ENCODE measurements at places on chromosomes 5 and 9.

- DNase-seq, result no peak
These were observed 2.0 kb downstream of the HSPA9 start for GRCh38 chr5:138573223-138573622.

DNA sequence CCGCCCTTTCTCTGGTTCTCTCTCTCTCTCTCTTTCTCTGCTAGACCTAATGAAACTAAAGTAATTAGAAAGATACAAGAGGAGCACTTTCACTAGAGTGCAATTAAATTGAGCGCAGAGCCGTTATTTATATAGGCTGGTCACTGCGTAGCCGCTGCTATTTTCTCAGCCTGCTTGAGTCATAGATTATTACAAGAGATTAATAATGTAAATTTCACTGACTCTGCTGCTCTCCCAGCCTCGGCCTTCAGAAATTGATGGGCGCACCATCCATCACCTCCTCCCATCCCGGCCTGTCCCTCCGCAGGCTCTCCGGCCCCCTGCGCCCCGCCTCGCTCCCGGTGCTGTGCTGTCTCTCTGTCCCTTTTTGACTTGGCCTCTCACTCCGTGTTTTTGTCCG is 268.0 kb upstream of the MVB12B start:
- no peak for DNase-seq

GRCh38 chr5:123089914-123090660 is 1.0 kb downstream of the PRDM6 start:
- no peak for DNase-seq

DNA sequence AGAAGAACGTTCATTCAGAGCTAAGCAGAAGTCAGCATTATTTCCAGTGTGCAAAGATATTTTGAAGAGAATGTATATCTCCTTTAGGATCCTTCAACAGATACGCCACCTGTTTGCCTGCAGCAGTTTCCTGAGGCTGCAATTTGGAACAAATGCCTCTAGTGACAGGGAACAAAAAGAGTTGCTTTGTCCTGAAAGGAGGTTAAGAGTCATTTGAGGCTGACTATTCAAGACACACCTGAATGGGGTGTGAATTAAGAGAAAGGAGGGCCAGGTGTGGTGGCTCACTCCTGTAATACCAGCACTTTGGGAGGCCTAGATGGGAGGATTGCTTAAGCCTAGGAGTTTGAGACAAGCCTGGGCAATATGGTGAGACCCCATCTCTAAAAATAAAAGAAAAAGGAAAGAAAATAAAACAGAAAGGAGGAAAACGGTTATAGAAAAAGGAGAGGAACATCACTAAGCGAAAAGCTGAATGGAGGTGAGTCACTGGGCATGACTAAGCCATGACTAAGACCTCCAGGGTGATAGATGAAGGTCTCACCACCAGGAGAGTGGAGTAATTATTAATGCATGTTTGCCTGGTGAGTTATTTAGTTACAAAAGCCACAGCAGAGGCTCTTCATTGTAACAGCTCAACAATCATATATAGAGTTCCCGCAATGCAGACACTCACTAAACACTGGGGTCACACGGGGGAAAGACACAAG is 255.2 kb upstream of the TNC start:
- peak; percentile 4 for DNase-seq
